PC-9 (cell line): ENCODE measurements at places on chromosomes 3 and 15.

GRCh38 chr15:40463886-40464545, 6.8 kb upstream of the CHST14 start:
- no peak for DNase-seq

- DNase-seq = no peak
Observed at GRCh38 chr15:80977627-80978036, 12.0 kb downstream of the MESD start.

- DNase-seq = no peak
Observed at GRCh38 chr3:20197775-20198174, 11.8 kb upstream of the SGO1 start.

DNA sequence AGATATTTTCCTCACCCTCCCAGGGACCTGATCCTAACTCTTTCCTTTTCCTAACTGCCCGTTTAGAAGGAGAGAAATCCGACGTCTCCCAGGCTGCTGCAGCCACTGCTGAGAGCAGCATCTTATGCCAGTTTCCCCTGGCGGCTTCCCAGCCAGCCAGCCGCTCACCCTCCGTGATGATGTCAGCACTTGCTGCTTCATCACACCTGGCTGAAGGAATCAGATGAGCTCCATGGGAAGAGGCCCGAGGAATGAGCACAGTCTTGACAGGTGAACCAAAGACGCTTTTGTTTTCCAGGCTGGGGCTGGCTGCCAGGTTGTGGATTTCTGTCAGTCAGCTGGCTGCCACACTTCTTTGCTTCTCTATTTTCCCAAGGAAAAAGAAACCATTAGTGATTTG, 445.1 kb upstream of the RBMS3 start:
- no peak for DNase-seq

DNA sequence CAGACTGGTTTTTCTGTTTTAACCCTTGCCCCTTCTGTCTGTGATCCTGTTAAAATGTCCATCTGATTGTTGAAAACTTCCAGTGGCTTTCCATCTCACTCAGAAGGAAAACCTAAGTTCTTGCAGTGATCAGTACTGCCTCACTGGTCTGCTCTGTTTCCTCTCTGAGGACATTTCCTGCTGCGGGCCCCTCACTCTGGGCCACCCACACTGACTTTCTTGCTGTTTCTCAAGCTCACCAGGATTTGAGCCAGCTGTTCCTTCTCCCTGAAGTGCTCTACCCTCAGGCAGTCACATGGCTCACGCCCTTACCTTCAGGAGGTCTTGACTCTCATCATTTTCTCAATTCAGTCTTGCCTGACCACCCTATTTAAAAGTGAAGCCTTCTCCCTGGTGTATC, 1.8 kb downstream of the GRK7 start:
- no peak for DNase-seq

DNA sequence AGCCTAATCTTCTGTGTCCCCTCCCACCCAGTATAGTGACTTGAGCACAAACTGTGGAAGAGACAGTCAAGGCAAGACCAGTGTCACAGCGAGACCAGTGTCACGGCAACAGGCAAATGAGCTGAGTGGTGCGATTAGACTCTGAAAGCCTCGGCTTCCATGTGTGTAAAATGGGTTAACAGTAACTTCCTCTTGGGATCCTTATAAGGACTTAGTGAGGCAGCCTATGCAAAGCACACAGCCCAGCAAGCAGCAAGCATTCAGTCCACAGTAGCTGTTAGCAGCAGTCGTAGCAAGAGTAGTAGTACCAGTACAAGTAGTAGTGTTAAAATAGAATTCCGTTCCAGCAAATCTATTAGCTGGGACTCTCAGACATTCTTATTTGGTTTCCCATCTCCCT, 334.1 kb downstream of the GABRB3 start:
- DNase-seq = no peak

DNA sequence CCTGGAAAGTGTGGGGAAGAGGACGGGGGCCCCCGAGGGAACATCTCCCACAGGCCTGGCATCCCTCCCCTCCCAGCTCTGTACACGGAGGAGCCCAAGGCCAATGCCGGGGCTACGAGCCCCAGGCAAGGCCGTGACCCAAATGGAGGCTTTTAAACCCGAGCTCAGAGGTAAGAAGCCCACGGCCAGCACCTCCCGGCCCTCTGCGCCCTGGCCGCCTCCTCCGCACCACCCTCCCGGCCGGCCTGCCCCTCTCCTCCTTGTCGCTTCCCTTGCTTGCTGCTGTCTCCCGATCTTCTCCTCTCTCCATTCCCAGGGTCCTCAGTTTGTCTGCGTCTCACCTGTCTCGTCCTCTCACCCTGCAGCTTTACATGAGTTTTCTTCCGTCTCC, 1.3 kb downstream of the MUC4 start:
- no peak for DNase-seq

DNA sequence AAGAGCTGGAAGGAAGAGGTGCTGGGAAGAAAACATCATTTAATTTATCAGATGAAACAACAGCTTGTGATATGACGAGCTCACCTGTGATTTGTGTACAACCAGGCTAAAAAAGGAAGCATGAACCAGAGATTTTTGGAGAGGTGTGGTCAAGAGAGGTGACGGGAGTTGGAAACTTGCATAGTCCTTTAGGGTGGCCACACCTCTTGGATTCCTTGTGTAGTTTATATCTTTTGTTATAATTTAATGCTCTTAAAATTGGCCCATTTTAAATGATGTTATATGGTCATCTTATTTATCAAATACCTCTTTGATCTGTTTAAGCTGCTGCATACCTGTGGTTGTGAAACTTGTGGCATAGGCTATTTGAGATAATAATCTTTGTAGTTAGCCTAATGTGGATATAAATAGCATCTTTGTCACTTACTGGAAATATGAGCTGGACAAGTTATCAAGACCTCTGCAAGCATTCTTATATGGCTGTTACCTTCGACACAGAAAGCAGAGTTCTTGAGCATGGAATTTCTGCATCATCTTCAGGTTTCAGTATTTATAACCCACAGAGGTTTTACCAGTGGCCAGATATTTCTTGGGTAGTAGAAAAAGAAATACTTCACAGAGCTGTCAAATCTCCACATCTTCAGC, 49.1 kb downstream of the IL1RAP start:
- DNase-seq = peak; percentile 91

GRCh38 chr15:52668133-52668532, 11.1 kb downstream of the ATOSA start:
- DNase-seq = no peak

DNA sequence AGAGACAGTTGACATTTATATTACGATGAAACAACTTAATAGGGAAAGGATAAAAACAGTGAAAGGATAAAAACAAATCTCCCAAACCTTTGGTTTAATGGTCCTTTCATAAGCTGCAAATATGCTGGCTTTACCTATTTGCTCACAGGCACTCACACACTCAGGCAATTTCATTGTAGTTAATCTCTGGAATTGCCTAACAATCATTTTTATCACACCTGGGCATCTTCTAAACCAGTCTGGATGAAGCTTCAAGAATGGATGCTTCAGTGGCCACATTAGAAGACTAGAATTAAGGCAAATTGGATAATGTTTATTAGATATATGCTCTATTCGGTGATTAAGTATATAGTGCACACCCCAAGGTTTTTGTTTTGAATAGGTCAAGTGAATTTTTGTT, 13.5 kb downstream of the OSBPL10 start:
- no peak for DNase-seq

DNA sequence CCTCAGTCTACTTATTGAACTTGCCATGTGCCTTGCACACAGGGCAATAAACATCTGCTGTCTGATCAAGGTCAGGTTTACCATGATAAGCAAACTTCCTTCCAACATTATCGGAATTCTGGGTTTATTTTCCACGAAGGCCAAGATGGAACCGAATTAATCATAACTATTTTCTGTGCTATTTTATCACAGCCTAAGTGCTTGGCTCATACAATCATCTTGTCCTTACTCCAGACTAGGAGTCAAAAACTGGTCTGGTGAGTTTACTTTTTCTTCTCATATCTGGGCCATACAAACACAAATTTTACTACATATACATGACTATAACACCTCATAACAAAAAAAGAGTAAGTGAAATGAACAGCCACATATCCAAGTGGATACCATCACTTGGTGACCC, 2.3 kb downstream of the FBN1 start:
- no peak for DNase-seq

DNA sequence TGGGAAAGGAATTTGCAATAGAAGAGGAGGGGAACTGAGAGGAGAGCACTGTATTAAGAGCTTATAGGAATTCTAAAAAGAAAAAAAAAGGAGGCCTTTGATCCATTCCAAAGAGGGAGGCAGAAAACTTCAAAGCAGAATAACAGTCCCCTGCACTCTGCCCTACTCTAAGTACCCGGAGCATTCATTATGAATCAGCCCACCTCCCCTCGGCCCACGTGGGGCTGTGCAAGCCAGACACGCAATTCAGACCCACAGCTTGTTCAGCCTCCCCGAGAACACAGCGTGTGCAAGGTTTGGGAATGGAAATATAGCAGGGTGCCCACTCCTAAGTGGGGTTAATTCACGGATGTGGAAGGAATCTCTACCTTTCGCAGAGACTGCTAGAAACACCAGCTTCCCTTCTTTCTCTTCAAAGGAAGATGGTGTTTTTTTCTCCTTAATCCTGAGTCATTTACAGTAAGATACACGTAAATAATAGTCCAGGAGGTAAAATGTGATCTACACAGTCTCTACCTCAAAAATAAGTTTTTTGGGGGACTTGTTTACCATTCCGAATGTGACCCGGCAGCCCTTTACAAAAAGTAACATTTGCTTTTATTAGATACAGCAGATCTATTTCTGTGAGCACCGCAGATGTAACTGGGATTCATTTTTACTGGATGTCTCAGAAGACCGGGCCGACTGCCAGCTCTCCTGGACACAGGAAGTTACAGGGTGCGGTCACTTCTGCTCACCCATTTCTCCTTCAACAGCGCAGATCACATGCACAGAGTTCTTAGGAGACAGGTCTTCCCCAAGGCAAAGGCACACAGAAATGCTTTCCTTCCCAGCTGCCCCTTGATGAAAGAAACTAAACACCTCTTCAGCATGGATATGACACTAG, 768.5 kb upstream of the CFAP20DC start:
- DNase-seq = peak; percentile 82

GRCh38 chr15:44066211-44066827, 128.8 kb downstream of the FRMD5 start:
- DNase-seq = peak; percentile 52

DNA sequence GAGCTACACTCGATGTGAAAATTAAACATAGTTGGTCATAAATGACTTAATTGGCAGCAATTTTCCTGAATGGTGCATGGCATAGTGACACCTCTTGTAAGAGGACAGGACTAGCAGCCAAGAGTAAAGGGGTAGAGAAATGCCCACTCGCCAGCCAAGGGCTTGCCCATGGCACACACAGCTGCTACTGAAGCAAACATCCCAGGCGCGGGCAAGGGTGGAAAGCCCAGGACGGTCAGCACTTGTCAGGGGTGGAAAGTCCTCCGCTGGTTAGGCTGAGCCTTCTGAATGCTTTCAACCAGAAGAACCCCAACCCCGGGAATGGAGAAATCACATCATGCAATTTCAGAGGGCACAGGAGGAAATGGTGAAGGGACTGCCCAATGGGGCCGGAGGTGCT, 31.6 kb downstream of the BDH1 start:
- DNase-seq = no peak

GRCh38 chr3:181578743-181579142, 133.0 kb upstream of the SOX2 start:
- no peak for DNase-seq

DNA sequence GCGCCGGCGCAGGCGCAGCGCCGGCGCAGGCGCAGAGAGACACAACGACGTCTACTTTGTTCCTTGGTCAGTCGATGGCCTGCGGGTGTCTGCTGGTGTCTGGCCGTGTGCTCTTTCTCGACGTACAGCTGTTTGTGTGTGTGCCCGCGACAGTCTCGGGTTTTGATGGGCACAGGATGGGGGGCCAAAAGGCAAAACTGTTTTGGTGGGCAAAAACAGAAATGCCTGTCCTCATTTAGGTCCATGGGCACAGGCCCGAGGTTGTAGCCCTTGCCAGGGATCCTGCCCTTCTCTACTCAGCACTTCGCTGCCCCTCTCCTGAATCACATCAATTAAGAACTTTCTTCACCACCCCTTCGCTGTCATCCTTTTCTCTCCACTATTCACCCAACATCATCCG, 184.8 kb upstream of the CHL1 start:
- no peak for DNase-seq

GRCh38 chr15:40276927-40277326, 5.9 kb downstream of the ANKRD63 start:
- DNase-seq = no peak

DNA sequence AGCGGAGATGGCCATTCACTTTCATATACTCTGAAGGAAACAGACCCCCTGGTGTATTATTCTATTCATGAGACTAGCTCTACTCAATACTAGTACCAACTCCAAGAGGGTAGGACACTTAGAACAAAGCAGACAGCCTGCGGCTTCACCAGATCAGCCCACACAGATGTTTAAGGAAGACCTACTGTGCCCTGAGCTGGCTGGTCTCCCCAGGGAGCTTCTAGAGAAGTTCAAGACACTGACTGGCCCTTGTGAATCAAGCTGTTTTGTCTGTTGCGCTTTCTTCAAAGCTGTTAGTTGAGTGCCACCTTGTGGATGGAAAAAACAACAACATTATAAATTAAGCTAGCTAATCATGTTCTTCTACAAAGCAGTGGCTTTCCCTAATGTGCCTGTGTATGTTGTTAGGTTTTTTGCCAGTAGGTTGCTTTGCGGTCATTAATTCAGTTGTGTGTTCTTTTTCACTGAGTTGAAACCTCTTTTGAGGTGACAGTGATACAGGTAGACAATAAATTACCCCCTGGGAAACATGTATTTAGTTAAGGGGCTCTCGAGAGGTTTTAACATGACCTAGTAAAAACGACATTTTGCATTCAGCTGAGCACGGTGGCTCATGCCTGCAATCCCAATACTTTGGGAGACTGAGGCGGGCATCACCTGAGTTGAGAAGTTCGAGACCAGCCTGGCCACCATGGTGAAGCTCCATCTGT, 64.2 kb upstream of the MYZAP start:
- DNase-seq = peak; percentile 28

- DNase-seq = no peak
Observed at GRCh38 chr3:118977118-118977517, 57.5 kb downstream of the IGSF11 start.

GRCh38 chr15:40048211-40048792, 9.3 kb upstream of the SRP14 start:
- DNase-seq = no peak

- DNase-seq = no peak
Observed at GRCh38 chr3:13045241-13045903, 27.9 kb downstream of the IQSEC1 start.

DNA sequence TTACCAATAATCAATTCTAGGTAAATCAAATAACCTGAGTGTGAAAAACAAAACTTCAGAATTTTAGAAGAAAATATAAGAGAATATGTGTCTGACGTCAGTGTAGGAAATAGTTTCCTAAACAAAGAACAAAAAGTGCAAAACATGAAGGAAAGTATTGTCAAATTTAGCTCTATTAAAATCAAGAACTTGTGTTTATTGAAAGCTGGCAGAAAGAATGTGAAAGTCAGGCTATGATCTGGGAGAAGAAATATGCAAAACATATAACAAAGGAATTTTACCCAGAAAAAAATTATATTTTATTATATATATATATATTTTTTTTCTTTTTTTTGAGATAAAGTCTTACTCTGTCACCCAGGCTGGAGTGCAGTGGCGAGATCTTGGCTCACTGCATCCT, 129.1 kb upstream of the ANKRD28 start:
- no peak for DNase-seq
